ENCODE measurements at places on chromosomes 1 and 21.

DNA sequence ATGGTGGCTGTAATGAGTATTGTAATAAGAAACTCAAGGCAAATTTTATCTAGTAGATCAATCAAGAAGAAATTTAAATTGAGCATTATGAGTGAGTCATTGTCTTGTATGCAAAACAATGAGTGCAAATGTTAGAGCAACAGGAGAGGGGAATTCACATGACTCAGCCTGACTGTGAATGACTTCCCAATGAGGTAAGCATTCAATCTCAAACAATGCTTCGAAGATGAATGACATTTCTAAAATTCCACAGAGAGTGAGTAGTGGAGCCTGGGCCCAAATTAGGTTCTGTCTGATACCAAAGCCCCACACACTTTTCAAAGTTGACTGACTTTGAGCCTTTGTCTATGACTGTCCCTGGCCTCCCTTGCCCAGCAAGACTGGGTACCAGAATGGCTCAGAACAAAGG, 738.0 kb downstream of the PTPRU start:
- DNase-seq: no peak

DNA sequence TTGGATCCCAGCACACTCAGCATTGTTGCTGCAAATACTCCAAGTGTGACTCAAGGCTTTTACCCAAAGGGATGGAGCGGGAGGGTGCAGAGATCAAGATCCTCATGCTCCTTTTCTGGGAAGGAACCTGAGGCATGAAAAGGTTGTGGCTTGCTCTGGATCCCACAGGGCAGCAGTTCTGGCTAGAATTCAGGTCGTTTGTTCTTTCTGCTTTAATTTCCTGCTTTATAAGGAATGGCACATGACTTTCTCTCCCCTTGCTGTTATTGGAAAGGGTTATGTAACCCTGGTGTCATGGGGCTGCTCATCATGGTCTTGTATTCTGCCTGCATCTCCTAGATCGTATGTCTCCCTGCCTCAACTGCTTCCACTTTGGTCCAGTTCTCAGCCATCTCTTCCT, 101.6 kb downstream of the NOS1AP start:
- DNase-seq: no peak

DNA sequence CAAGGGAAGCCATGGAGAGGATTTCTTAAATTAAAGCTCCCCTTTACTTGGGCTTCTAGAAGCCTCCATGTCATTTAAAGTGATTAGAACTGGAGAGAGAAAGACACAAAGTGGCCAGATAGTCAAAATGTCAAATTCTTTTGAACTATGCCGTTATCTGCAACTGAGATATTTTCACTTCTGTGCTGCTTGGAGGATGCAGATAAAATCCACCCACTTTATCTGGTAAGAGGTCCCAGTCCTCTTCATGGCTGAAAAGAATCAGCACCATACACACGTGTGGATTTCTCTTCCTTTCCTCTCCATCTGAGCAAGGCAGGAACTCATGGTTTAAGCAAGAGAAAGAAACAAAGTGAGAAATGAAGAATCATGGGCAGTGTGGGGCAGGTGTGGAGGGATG, 276.9 kb upstream of the RUNX1 start:
- DNase-seq: no peak

- no peak for DNase-seq
These were observed 63.4 kb upstream of the STUM start for GRCh38 chr1:226485192-226485591.

GRCh38 chr1:22350171-22350923, 101.3 kb upstream of the ZBTB40 start:
- no peak for DNase-seq

DNA sequence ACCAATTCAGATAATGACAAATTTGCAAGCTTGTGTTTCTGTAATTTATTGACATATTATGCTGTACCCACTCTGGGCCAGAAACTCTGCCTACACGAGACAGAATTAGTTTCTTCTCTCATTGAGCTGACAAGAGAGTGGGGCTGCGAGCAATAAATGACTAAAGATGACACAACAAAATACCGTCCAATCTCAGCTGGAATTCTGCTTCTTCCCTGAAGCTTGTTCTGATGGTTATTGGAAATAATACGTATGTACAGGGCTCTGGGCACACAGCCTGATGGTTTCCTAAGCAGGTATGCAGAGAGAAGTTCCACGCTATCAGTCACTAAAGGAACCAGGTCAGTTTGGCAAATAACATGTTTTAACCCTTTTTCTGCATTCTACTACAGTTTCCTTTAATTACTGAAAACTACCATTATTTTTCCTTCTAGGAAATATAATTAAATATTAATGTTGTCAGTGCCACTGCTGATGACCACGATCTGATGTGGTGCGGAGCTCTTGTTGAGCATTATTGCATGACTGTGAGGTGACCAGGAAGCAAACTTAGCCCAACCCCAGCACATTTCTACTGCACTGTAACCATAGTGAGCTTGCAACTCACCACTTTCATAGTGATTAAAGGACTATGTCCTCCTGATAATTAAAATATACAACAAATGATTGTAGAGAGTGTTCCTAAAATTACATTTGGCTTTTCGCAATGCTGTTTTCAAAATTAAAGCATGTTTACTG, 221.4 kb upstream of the L1TD1 start:
- DNase-seq: no peak

Data from activated naive CD8-positive, alpha-beta T cell treated with anti-CD3 and anti-CD28 coated beads, Interleukin-2, amount 50 U/mL, for 16 hours (primary cell).